Sigmoid colon (tissue), 7 donors: ENCODE measurements at places on chromosomes 5 and 9. TPM values are rescaled to one million over a fixed set of nuclear protein-coding genes. Genes with fewer than 3 reads are reported as not detected.

- no peak for DNase-seq
Observed at GRCh38 chr5:78447775-78448424, 87.5 kb downstream of the SCAMP1 start.

- DNase-seq: no peak
Observed at GRCh38 chr9:7325995-7326394, 473.6 kb downstream of the DMAC1 start.

DDX31 gene
- 7.7 TPM for total RNA-seq

DNA sequence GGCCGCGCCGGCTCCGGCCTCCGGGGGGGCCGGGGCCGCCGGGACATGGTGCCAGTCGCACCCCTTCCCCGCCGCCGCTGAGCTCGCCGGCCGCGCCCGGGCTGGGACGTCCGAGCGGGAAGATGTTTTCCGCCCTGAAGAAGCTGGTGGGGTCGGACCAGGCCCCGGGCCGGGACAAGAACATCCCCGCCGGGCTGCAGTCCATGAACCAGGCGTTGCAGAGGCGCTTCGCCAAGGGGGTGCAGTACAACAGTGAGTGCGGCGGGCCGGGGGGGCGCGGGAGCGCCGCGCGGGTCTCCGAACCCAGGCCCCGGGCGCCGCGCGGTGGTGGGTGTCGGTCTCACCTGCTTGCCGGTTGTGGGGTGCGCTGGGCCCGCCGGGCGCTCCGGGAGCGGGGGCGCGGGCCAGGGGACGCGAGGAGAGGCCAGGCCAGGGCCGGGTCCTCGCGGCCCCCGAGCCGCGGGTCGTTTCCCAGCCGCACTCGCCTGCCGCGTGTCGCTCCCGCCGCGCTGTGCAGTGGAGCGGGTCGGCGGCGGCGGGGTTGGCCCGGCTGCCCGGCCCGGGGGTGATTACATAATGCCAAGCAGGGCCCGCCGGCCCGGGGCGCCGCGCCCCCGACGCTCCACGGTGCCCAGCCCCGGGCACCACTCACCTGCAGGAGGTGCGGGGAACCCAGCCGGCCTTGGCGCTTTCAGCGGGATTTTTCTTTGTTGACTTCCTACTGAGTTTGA lies 492 bp downstream of the RABL6 start:
- no peak for DNase-seq

DNA sequence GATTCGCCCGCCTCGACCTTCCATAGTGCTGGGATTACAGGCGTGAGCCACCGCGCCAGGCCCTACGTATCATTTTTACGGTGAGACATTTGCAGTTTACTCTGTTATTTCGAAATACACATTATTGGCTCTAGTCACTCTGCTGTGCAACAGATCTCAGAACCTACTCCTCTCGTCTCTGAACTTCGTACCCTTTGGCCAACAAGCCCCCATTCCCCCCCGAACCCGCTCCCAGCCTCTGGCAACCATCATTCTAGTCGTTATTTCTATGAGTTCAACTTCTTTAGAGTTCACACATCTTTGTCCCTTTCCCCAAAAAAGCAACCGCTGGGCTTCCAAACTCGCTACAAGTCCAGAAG lies 735 bp downstream of the PTGR1 start:
- peak; percentile 75 for DNase-seq

PCDHB13 gene
- 3.3 TPM for total RNA-seq

GRCh38 chr5:135885031-135885430 lies 10.6 kb downstream of the IL9 start:
- no peak for DNase-seq

- DNase-seq: no peak
Observed at GRCh38 chr9:131555841-131556673, 10.7 kb downstream of the PRRT1B start.

- DNase-seq: peak; percentile 72
Observed at GRCh38 chr5:87899721-87900131, 368.9 kb downstream of the TMEM161B start.

- no peak for DNase-seq
Observed at GRCh38 chr5:72494623-72495124, 12.5 kb downstream of the ZNF366 start.

GRCh38 chr5:180111273-180112002 lies 39.9 kb upstream of the RNF130 start:
- peak; percentile 37 for DNase-seq

GRCh38 chr9:4832786-4833579 lies 40.2 kb downstream of the RCL1 start:
- no peak for DNase-seq

VPS13A gene
- total RNA-seq: 32.6 TPM

- no peak for DNase-seq
Observed at GRCh38 chr5:116930616-116931015, 356.0 kb upstream of the SEMA6A start.

IL4 gene
- total RNA-seq: not detected

GRCh38 chr5:50968356-50969149 lies 302.1 kb downstream of the PARP8 start:
- no peak for DNase-seq

TEK gene
- total RNA-seq: 8.9 TPM

RIC1 gene
- total RNA-seq: 44.3 TPM

DNA sequence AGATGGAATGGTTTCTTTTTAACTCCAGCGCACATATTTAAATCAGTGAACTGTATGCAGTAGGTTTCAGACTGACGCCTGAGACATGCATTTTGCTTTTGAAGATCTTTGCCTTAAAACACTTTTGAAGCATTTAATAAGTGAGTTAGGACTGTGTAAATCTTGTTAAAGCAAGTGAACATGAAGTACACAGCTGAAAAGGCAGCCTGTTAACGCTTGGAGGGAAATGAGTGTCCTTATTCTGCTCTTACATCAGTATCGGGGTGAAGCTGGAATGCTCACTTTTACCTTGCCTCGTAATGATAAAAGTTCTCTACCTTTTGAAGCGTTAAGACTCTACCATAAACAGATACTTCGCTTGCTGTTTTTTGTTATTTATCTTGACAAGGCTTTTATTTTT lies 552.2 kb downstream of the ZNF608 start:
- DNase-seq: no peak

DNA sequence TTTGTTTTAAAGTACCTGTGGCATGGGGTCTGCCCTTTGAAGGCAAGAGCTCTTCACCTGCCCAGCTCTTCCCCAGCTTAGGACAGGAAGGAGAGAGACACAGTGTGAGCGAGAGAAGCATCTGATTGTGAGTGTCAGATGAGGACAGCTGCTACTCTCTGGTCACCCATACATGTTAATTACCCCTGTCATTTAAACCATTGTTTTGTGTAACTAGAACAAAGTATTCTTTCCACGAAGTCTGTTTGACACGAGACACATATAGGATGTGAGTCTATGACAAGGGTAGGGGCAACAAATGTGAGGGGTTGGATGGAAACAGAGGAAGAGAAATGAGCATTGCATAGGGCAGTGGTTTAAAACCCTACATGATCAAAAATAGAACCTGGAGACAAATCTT lies 3.0 kb upstream of the CD274 start:
- DNase-seq: no peak

DIRAS2 gene
- total RNA-seq: 0.28 TPM

DNA sequence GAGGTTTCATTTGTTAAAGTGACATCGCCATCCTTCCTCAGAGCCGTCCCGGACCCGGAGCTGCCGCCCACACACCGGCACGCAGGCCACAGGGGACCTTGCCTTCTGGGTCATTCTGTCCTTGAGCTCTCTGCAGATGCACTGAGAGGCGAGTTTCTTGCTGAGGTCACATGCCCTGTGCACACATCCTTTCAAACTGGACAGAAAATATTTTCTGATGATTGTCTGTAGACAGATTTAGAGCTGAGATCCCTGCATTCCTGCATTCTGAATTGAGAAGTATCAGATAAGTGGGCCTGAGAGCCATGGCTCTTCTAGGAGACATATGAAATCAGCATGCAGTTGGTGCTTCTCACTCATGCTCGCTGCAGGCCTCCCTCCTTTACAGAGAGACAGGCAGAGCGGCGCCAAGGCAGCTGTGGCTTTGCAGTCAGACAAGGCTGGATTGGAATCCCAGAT lies 25.4 kb downstream of the BOD1 start:
- no peak for DNase-seq

GRCh38 chr9:97864396-97864795 lies 11.4 kb downstream of the FOXE1 start:
- no peak for DNase-seq

GRCh38 chr5:71957292-71957898 lies 149.9 kb upstream of the MAP1B start:
- DNase-seq: no peak

ZMYND19 gene
- total RNA-seq: 7.2 TPM

GLDC gene
- total RNA-seq: not detected

GRCh38 chr9:126956917-126957686 lies 42.5 kb downstream of the RALGPS1 start:
- no peak for DNase-seq

DNA sequence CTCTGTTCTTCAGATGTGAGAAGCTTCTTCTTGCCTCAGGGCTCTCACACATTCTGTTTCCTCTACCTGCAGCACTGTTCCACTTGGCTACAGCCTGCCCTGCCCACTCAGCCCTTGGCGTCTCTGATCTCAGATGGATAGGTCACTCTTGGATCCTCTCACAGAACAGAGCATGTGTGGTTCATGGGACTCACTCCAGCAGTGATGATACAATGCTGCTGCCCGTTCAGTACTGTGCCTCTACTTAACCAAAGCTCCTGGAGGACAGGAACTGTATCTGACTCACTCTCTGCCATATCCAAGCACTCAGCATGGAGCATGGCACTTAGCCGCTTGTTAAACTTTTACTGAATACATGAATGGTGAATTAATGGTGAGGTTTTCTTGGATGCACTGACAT lies 3.4 kb upstream of the SPINK4 start:
- DNase-seq: no peak

DNA sequence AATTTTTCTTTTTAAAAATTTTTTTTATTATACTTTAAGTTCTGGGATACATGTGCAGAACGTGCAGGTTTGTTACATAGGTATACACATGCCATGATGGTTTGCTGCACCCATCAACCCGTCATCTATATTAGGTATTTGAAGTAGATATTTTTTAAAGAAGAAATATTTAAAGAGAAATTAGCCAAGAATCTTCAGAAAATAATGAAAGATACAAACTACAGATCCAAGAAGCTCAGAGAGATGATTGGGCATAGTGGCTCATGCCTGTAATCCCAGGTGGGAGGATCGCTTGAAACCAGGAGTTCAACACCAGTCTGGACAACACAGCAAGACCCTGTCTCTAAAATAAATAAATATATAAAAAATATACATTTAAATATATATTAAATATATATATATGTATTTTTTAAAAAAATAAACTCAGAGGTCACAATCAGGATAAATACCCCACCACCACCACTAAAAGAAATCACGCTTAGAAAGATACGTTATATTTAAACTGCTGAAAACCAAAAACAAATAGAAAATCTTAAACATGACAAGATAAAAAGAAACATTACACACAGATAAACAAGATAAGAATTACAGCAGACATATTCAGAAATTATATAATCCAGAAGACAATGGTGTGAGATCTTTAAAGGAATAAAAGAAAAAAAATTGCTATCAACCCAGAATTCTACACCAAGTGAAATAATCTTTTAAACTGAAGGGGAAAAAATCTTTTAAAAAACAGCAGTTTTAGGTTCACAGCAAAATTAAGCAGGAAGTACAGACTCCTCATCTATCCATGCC lies 57.5 kb downstream of the CSF2 start:
- no peak for DNase-seq

DNA sequence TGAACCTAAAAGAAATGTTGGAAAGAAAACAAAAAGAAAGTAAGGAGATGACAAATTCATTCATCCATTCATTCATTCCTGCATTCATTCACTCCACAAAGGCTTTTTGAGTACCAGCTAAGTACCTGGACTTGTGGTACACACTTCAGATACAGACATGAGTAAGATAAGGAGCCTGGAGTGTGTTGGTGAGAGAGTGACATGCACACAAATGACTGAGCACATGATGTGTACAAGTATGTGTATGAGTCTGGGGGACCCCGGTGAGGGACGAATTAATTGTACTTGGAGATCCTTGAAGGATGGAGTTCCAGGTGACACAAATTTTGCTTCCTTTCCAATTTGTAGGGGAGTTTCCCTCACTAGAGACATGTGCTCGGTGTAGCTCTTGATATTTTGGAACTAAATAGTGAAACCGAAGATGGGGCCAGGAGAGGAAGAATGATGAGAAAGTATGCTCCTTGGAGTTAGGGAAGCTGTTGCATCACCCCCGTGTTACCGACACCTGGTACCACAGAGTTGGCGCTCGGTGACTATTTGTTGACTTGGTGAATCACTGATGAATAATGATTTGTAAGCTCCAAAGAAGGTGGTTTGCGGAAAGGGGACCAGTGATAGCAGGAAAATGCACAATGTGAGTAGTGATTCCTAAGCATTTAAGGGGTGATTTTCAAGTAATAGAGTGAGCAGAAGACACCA lies 509.8 kb downstream of the CCDC171 start:
- DNase-seq: no peak

DNA sequence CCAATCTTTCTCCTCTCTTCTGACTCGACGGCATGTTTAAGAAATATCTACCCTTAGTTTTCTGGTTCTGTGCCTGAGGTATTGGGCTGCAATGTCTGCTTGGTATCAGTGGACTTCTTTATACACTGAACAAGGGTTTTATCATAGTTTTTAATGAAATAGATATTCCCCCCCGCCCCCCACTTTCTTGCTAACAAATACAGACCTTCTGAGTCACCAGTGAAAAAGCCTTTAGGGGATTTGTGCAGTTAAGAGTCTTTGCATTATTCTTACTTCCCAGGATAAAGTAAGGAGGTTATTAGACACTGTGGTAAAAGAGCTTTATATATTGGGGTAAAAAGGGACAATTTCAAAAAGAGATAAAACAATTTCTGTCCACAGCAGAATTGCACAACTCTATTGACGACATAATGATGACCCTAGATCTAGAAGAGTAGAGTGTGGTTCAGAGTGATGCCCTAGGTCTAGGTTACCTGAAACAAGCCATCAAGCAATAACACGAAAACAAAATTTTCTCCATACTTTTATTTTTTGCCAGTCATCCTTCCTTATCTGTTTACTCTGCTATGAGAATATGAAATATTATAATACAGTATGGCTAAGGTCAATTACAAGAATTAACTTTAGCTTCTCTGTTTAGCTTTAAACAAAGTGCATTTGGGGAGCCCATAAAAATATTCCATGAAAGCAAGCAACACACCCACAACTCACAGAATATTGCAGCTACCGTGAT lies 110.7 kb downstream of the PLK2 start:
- DNase-seq: no peak

DNA sequence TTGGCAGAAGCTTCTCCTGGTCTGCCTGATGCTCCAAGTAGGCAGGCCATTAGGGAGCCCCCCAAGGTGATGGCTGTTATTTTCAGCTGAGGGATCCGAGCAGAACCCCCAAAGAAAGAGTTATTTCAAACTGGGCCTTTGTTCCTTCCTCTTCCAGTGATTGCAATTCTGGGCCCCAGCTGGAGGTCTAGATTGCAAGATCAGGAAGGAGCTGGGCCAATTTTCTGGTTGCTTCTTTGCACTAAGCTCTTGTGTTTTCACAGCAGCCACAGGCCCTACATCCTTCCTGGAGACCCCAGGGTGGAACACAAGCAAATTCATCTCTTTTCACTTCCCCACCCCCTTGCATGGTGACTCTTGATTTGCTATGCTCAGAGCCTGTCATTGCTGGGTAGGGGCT lies 215.0 kb downstream of the SEMA6A start:
- no peak for DNase-seq

PALM2AKAP2 gene
- total RNA-seq: 4.5 TPM
